H9 (cell line): ENCODE measurements at places on chromosomes 2 and 18.

DNA sequence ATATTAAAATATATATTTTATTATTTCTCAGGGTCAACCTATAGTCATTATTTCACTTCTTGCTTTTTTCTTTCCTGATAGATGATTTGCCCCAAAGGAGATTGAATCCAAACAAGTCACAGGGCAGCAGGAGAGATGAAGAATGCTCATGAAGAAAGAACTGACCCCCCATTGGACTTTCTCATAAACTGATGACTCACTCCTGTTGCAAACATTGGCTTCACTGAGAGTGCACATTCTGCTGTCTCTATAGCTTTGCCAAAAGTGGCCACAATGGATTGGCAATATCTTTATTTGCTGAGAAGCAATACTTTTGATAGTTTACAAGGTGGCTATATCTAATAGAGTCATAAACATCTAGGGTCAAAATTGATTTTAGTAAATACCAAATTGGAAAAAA, 55.9 kb upstream of the ZNF385B start:
- no peaks in the 10 kb centered on the region for H3K27me3 ChIP-seq
- no peaks in the 10 kb centered on the region for H3K4me1 ChIP-seq
- no peak overlapping the region for H3K4me3 ChIP-seq
- no peaks in the 10 kb centered on the region for H3K36me3 ChIP-seq
- no peak for DNase-seq

DNA sequence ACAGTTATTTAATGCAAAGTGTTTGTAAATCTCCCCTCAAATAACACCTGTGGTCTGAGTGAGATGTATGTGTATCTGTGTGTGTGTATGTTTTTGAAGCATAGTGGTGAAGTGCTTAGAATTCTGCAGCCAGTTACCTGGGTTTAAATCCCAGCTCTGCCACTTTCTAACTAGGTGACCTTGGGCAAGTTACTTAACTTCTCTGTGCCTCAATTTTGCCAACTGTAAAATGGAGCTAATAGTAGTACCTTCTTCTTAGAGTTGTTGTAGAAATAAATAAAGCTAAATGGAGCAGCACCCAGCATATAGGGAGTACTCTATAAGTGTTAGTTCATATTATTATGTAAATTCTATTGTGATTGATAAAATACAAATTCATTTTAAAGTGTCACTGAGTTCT, 48.9 kb downstream of the TGFA start:
- H3K27ac ChIP-seq = no peak overlapping the region
- no peaks in the 10 kb centered on the region for H3K27me3 ChIP-seq
- H3K36me3 ChIP-seq = no peaks in the 10 kb centered on the region
- no peak for DNase-seq

- no peak overlapping the region for H3K27ac ChIP-seq
- peaks cover 3% of the 10 kb centered on the region; the same call in 1 of the 2 replicates for H3K4me1 ChIP-seq
- no peaks in the 10 kb centered on the region for H3K36me3 ChIP-seq
- no peaks in the 10 kb centered on the region for H3K27me3 ChIP-seq
These were observed 406.8 kb downstream of the NBAS start for GRCh38 chr2:15154297-15154696.

GRCh38 chr2:109719871-109720270, 74.2 kb upstream of the RGPD5 start:
- DNase-seq = no peak
- H3K36me3 ChIP-seq = no peaks in the 10 kb centered on the region
- H3K27me3 ChIP-seq = no peaks in the 10 kb centered on the region
- no peak overlapping the region for H3K4me3 ChIP-seq
- no peak overlapping the region for H3K27ac ChIP-seq

GRCh38 chr2:163737190-163737439, 1.3 kb upstream of the FIGN start:
- peak overlapping the region; percentile 89 for H3K4me3 ChIP-seq
- no peaks in the 10 kb centered on the region for H3K27me3 ChIP-seq
- H3K27ac ChIP-seq = peak overlapping the region; percentile 62
- no peaks in the 10 kb centered on the region; the same call in 1 of the 2 replicates for H3K4me1 ChIP-seq
- no peak for DNase-seq
